Right cardiac atrium (tissue), 5 donors: ENCODE measurements at places on chromosomes 6 and 20. TPM values are rescaled to one million over a fixed set of nuclear protein-coding genes. Genes with fewer than 3 reads are reported as not detected.

The NFKBIL1 gene
- 16.7 TPM for polyA plus RNA-seq

The TPBG gene
- polyA plus RNA-seq = 2.0 TPM

The SCUBE3 gene
- polyA plus RNA-seq = 0.38 TPM

GRCh38 chr6:23316131-23316530 lies 746.8 kb downstream of the HDGFL1 start:
- DNase-seq = no peak

GRCh38 chr6:6409397-6410030 lies 89.1 kb upstream of the F13A1 start:
- no peak for DNase-seq
